Suppressor macrophage treated with lipopolysaccharide for 4 hours (primary cell): ENCODE measurements at places on chromosomes 7 and 10.

GRCh38 chr7:148909568-148909967 is 25.5 kb upstream of the EZH2 start:
- peak; percentile 58 for DNase-seq

DNA sequence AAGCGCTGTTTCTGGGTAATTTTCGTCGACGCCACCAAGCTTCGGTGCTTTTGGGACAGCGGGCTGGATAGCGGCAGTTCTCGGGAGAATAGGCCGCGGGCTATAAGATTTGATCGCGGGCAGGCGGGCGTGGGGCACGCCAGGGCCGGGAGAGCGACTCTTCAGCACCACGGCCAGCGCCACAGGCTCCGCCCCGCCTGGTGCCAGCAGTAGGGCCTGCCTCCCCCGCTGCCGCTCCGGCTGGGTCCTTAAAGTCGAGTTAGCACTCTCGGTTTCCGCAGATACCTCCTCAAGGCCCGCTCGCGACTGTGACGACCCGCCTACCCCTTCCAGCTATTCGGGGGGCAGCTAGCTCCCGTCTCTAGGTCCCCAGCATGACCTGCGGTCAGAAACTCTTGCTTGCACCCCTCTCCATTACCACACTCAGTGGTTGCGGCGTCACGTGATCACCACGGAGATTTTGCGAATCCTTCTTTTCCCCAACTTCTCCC is 9.4 kb downstream of the NXPH1 start:
- peak; percentile 57 for DNase-seq

GRCh38 chr7:88686468-88687229 is 72.9 kb upstream of the ZNF804B start:
- no peak for DNase-seq

GRCh38 chr10:114372179-114372578 is 32.1 kb downstream of the AFAP1L2 start:
- no peak for DNase-seq

DNA sequence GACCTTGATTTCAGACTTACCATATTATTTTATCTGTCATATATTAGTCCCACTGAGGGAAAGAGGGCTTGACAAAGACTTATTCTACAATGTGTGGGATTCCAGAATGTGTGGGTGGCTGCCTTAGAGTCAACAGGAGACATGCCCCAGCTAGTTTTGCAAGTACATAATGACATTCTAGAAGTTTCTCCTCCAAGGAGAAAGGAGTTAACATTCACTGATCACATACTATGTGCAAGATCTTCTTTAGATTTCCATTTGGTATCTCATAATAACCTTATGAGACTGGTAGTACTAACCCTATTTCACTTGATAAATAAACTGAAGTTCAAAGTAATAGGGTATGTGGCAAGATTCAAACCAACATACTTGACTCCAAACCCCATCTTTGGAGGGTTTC is 25.2 kb downstream of the IRF5 start:
- peak; percentile 49 for DNase-seq

- peak; percentile 39 for DNase-seq
Measured at GRCh38 chr10:15585303-15585715, 134.4 kb downstream of the ITGA8 start.

GRCh38 chr7:136353287-136353686 is 376.1 kb upstream of the MTPN start:
- DNase-seq, result no peak

DNA sequence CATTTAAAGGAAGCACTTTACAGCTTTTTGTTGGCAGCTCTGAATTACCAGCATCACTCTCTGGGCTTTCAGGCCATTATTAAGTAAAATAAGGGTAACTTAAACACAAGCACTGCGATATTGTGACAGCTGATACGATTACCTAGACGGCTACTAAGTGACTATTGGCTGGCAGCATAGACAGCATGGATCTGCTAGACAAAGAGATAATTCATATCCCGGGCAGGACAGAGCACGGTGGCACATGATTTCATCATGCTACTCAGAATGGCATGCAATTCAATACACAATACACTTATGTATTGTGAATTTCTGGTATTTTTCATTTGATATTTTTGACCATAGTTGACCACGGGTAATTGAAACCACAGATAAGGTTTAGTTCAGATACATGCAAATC is 522.0 kb upstream of the LRRN3 start:
- no peak for DNase-seq

- DNase-seq, result peak; percentile 14
Measured at GRCh38 chr10:82811621-82812020, 936.6 kb downstream of the NRG3 start.

- DNase-seq, result no peak
Measured at GRCh38 chr10:76244061-76244686, 812.8 kb downstream of the LRMDA start.

DNA sequence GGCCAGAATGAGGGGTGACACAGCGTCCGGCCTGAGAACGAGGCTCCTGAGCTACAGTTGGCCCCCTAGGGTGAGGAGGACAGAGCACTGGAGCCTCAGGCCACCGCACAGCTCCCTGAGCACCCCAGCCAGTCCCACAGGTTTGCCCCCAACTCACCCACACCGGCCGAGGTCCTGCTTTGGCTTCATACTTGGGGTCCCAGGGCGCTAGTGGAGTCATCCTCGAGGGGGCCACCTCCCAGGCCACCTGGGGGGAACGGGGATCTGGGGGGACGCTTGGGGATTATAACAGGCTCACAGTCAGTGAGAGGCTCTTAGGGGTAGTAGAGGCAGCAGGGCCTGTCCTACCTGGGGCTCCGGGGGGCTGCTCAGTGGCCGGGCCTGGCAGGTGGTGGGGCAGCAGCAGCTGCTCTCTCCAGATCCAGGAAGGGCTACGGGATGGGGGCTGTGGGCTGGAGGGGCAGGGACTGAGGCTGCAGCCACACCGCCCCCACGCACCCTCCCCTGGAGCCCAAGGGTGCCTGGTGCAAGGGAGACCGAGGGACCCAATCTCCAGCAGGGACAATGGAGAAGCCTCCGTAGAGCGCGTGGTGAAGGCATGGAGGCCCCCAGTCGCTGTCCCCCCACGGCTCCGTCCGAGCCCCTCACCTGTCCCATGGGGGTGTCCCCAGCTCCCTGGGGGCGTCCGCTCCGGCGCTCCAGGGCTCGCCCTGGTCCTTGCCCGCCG is 588 bp downstream of the SAP25 start:
- no peak for DNase-seq

DNA sequence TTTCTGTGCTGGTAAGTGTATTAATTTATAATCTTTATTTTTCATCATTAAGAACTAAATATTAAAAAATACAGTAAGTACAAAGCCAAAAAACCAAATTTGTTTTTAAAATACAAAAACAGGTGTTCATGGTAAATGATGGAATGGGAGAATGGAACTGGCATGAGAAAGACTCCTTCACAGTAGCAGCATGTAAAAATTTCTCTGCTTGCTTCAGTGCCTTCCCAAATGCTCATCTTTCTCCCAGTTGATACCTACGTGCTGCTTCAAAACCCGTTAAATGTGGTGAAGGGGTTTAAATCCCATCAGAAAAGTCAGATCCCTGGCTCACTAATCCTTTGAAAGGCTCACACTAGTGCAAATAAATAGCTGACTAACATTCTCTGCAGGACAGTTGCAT is 4.2 kb downstream of the RNF133 start:
- DNase-seq, result no peak

DNA sequence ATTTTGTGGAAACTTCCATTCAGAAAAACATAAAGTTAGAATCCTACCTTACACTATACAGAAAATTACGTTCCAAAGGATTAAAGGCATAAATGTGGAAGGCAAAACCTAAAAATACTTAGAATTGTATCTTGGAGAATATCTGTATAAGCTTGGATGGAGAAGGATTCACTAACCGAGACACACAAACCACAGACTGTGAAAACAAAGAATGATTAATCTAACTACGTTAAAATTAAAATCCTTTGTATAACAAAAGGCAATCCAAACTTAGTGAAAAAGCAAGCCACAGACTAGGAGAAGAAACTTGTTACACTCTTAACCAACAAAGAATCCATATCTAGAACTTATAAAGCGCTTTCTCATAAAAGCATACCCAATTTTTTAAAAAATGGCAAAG is 678.8 kb downstream of the INHBA start:
- DNase-seq, result no peak

DNA sequence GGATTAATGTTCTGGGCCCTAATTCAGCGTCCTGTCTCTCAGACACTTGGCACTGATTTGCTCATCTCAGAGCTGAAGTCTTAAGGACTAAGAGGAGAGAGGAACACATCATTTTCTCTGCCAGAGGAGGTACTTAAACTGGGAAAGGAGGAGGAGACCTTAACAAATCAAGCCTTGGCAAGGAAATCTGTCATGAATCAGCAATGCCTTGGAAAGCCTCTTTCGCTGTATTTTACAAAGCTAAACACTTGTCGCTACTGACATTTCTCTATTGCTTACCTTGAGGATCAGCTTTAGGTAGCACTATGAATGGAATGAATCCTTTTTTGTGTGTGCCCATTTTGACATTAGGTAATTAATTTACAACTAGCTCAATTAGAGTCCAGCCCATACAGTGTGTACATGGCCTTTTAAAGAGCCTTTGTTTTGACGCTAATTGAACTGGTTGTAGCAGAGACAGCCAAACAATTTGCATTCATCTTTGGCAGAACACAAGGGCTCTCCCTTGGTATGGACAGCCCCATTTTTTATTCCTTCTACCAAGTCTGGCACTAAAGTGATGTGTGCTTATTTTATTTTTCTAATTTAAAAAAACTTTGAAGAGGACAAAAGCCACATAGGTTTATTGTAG is 37.4 kb downstream of the AUTS2 start:
- DNase-seq, result no peak

- no peak for DNase-seq
Measured at GRCh38 chr10:24153537-24153936, 55.4 kb upstream of the KIAA1217 start.

DNA sequence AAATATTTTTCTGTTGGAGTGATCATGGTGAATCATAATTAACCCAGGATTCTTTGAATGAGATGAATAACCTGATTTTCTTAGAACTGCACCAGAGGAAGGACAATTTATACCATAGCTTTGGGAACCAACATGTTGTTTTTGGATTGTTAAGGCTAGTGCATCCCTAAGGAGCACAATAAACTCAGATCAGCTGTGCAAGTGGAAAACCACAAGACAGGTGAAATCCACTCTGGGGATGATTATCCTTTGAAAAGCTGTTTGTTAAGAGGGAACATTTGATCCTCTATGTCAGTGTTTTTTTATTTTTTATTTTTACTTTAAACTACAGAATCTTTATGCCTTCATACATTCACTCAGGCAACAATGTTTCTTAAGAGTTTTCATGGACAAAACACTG is 232.1 kb upstream of the PCLO start:
- no peak for DNase-seq

- DNase-seq, result peak; percentile 75
Measured at GRCh38 chr7:107172276-107173032, 3.7 kb downstream of the HBP1 start.

DNA sequence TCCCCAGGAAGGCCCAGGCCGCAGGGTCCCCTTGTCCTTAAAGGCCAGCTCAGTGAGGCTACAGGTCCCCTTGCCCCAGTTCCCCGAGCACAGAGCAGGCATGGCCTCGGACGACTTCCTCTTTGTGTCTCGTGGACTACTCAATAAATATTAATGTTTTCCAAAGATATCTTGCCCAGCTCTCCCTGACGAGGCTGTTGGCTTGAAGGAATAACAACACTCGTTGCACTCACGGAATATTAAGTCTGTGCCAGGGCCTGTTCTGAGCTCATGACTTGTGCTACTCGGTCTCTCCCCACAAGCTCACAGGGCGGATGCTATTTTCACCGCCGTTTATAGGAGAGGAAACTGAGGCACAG is 68.2 kb downstream of the CUX1 start:
- peak; percentile 22 for DNase-seq

- DNase-seq, result no peak
Measured at GRCh38 chr7:114181280-114181679, 233.3 kb upstream of the FOXP2 start.

DNA sequence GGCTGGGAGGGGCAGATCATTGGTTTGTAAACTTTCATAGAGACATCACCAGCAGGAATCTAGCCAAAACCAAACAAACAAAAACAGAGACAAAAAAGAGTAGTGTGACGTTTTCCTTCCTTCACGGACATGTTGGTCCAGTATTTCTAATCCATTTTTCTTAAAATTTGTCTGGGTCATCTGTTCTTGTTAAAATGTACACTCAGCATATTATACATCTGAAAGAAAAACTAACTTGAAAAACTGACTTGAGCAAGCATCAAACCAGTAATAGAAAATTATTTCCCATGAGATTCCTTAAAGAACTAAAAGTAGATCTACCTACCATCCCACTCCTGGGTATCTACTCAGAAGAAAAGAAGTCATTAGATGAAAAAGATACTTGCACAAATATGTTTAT is 164.2 kb downstream of the KLF6 start:
- DNase-seq, result no peak

- no peak for DNase-seq
Measured at GRCh38 chr7:51368334-51368733, 51.7 kb upstream of the COBL start.

- DNase-seq, result no peak
Measured at GRCh38 chr7:65250216-65250615, 123.4 kb upstream of the ZNF92 start.

GRCh38 chr7:128810997-128811396 is 19.2 kb upstream of the FLNC start:
- DNase-seq, result no peak

- DNase-seq, result peak; percentile 51
Measured at GRCh38 chr10:100872034-100872791, 40.5 kb upstream of the SLF2 start.

- DNase-seq, result no peak
Measured at GRCh38 chr10:114206902-114207301, 27.7 kb downstream of the TDRD1 start.

- no peak for DNase-seq
Measured at GRCh38 chr10:34386921-34387320, 428.2 kb downstream of the PARD3 start.

GRCh38 chr10:72267381-72267780 is 6.3 kb upstream of the DDIT4 start:
- no peak for DNase-seq

- no peak for DNase-seq
Measured at GRCh38 chr7:95421847-95422444, 12.9 kb downstream of the PON2 start.

DNA sequence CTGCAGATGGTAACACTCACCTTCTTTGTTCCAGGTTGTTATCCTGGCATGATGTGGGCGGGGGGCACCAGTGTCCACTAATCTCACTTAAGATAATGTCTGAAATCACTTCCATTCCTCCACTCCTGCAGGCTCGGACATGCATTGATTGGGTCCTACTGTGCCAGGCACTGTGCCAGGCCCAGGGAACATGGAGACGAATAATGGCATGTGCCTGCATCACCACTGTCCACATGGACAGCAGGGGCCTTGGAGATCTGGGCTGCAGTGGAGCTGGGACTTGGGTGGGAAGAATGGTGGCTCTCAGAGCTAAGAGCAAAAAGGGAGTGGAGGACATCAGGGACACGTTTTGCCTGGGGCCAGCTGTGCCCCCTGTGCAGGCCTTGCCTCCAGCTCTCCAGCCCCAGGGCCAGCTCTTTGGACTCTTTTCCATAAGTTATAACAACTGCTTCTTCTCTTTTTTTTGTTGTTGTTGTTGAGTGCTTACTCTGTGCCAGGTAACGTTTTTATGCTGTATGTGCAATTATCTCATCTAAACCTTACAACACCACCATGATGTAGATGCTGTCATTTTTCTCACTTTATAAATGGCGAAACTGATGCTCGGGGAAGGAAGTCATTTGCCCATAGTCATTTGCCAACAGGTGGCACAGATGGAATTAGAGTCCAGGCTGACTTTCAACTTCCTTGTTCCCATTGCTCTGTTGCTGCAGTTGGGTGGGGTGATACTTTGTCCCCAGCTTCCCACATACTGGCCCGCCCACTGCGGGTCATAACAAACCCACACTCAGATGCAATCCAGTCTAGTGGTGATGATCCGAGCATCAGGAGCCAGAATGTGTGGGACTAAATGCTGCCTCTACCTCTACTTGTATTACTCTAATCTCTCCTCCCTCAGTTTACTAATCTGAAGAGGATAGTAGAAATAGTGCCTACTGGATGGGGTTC is 19.1 kb downstream of the PLPP4 start:
- DNase-seq, result peak; percentile 17
